ENCODE measurements at places on chromosomes 6 and 20.

DNA sequence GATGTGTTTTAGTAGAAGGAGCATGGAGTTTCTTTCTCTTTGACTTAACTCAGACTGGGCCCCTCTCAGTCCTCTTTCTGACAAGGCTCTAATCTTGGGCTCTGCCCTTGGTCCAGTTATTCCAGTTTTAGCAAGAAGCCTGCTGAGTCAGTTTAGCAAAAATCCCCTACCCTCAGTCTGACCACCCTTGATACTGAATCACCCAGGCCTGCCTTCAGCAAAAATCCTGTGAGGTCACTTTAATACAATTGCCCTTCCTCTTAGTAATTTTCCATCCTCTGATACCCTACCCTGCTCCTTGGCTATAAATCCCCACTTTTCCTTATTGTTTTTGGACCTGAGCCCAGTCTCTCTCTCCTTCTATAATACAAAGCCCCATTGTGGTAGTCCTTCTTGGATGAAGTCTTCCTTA, 326.7 kb upstream of the NOX3 start:
- ATAC-seq: no peak

- no peak for ATAC-seq
Observed at GRCh38 chr6:170058878-170059485, 231.9 kb downstream of the DLL1 start.

DNA sequence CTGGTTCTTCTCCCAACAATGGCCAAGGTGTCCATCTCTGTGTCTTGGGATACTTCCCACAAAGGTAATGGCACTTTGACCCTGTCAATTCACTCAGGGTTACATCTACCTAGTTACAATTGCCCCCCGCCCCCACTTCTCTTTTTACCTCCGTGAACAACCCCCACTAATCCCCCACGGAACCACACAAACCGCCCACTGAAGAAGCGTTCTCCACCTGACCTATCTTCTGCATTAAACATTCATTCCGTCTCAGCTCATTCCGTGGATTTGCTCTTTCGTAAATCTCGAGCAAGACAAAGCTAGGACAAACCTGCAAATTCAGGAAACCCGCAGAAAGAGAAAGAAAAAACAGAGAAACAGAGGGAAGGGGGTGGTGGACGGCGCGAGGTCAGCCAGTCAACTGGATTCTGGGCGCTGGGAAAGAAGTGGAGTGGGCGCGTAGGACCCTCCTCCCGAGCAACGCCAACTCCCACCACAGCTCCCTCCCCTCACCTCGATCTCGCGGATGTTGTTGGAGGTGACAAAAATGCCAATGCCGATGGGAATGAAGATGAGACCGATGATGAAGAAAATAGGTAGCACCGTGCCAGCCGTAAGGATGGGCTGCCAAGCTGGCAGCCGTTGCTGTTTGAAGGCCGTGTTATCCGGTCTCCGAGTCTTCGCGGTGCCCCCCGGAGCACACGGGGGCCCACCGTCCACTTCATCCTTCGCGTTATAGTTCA, 523 bp downstream of the TMEM30A start:
- peak; percentile 10 for ATAC-seq

DNA sequence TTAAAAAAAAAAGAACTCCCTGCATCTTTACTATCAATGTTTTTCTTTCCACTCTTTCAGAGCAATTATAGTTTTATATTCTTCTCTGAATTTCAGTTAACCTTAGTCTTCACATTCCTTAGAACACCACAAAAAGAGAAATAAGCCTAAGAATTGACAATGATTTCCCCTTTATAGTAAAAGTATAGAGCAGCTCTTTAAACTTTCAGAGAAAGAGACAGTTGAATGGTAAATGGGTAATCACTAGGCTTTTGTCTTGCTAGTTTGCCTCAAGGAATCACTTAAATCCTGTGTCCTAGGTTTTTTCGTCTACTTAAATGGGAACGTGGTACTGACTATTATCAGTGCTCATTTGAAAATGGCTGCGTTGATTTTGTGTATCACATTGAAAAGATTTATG, 31.8 kb downstream of the SLX4IP start:
- ATAC-seq: no peak

- no peak for ATAC-seq
Observed at GRCh38 chr20:3653921-3654320, 9.3 kb downstream of the GFRA4 start.

GRCh38 chr20:2118783-2119182, 17.2 kb downstream of the STK35 start:
- ATAC-seq: peak; percentile 100

GRCh38 chr20:10857352-10858070, 183.7 kb upstream of the JAG1 start:
- ATAC-seq: no peak

GRCh38 chr6:15987569-15987968, 141.3 kb upstream of the MYLIP start:
- ATAC-seq: no peak

DNA sequence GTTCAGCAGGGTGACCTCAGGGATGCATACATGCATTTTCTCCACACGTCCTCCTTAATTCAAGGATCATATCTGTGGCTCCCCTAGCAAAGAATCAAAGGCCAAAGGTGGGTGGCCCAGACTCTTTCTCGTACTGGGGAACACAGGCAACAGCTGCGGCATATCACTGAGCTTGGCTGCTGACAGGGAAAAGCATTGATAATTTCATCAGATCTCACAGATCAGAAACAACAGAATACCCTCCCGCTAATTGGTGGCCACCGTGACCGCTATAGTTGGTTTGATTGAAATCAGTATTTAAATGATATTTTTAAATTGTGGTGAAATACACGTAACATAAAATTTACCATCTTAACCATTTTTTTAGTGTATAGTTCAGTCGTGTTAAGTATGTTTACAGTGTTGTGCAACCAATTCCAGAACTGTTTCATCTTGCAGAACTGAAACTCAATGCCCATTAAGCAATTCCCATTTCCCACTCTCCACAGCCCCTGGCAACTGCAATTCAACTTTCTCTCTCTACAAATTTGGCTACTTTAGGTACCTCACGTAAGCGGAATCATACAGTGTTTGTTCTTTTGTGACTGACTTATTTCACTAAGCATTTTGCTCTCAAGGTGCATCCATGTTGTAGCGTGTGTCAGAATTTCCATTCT, 74.7 kb upstream of the TMEM170B start:
- no peak for ATAC-seq

GRCh38 chr6:70175770-70176169, 127.1 kb downstream of the COL9A1 start:
- no peak for ATAC-seq

GRCh38 chr20:10708351-10709185, 34.8 kb upstream of the JAG1 start:
- no peak for ATAC-seq

- ATAC-seq: no peak
Observed at GRCh38 chr6:124743420-124743819, 218.8 kb upstream of the RNF217 start.

DNA sequence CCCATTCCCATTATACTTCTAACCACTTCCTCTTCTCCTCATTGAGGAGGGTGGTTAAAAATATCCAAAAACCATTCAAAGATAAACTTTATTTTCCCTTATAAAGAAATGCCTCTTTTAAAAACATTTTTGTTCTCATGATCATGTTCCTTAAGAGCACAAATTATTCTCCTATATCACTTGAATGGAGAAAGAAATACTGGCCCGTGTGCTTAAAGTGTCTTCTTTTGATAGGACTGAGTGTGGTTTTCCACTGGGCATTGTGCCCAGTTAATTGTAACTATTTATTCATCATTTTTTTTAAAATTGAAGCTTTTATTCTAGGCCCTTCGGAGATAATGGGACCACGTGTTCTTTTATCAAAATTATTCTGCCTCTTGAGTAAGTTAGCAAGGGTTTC, 871.5 kb downstream of the QKI start:
- no peak for ATAC-seq

DNA sequence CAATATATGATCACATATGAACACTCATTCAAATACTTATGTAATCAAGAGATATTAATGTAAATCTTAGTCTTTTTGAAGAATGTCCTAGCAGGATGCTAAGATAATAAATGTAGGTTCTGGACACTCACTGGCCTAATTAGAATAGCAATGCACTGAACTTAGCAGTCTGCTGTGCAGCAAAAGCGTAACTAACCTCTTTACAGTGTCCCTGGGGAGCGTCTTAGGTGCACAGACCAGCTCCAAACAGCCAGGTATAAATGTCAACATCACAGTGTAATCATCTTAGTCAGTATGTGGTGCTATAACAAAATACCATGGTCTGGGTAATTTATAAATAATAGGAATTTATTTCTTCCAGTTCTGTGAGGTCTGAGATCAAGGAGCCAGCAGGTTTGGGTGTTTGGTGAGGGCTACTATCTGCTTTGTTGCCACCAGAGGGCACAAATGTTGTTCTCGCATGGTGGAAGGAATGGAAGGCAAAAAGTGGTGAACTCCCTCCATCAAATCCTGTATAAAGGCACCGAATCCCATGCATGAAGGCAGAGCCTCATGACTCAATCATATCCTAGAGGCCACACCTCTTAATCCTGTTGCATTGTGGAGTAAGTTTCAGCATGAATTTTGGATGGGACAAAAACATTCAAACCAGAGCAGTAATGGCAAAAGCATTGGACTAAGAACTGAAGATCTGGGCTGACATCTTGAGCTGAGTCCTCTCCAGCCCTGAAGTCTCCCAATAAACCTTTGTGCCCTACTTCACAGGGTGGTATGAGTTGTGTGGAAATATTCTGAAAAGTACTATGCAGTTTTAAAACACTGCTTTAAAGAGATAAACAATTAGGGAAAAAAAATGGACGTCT, 41.8 kb upstream of the FOXO3 start:
- ATAC-seq: no peak

- ATAC-seq: no peak
Observed at GRCh38 chr6:168216751-168217191, 102.8 kb downstream of the DACT2 start.

DNA sequence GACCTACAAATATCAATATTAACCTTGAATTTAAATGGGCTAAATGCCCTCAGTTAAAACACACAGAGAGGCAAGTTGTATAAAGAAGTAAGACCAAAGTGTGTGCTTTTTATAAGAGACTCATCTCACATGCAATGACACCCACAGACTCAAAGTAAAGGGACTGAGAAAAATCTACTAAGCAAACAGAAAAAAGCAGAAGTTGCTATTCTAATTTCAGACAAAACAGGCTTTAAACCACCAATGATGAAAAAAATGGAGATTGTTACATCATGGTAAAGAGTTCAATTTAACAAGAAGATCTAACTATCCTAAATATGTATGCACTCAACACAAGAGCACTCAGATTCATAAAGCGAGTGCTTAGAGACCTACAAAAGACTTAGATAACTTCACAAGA, 741.9 kb upstream of the MARCKS start:
- ATAC-seq: no peak

GRCh38 chr6:36072681-36073080, 45.1 kb downstream of the MAPK14 start:
- ATAC-seq: no peak

DNA sequence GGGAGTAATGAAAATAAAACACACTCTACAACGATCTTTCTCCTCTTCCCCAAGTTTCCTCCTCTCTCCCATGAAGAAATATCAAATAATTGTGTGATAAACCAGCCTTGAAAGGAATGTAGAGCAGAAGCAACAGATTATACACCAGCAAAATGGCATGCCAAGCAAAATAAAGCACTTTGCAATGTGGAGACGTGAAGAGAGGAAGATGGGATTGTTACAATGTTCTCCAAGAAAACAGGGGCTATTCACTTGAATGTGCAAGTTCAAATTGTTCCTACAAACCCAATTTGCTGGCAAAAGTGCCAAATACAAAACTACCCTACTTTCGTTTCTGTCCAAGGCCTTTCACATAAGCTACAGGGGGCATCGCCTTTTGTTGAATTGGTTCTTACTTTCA, 185.1 kb downstream of the PDE7B start:
- ATAC-seq: no peak

DNA sequence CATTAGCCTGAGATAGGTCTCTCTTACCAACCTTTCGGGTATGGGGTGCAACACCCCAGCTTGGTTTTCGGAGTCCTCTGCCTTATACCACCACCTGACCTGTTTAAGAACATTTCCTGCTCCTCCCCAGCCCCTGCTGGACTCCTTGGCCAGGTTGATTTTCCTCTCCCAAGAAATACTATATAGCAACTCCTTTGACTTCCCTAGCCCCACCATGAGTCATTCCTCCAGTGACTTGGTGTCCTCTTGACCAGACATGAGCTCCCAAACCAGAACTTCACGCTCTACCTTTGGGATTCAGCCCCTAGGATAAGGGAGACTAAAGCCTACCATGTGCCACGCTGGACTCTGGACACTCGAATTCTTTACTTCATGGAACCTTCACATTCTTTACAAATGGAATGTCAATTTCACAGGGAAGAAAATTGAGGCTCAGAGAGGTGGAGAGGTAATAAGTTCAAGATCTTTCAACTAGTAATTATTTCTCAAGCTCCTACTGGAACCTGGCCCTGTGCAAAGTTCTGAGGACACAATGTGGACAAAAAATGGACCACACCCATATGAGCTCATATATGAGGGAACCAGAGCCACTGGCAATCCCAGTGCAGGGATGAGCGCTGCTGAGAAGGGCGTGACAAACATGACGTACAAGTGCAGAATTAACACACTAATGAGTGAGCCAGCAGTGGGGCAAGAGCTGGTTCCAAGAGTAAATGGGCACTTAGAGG, 48.2 kb downstream of the SIRPA start:
- ATAC-seq: no peak

- ATAC-seq: no peak
Observed at GRCh38 chr20:3871550-3872265, 17.5 kb upstream of the PANK2 start.

- no peak for ATAC-seq
Observed at GRCh38 chr6:156865019-156865629, 87.9 kb downstream of the ARID1B start.

DNA sequence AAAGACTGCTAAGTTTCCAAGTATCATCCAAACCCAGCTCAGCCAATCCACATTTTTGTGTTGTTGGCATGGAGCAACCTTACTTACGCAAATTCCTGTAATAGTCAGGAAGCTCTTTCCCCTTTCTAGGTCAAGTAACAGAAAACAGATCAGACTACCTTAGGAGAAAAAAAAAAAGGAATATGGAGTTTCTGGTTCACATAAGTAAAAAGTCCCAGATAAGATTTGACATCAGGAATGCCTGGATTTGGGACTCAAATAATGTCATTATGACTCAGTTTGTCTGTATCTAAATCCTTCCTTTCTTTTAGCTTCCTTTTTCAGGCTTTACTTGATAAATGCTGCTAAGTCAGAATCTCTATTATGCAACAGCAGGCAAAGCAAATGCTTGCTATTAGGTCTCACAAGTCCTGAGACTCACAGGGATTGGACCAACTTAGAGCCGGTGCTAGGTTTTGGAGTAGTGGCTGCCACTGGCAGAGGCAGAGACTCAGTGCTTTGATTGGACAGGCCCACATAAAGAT, 44.5 kb downstream of the NCOA7 start:
- no peak for ATAC-seq

DNA sequence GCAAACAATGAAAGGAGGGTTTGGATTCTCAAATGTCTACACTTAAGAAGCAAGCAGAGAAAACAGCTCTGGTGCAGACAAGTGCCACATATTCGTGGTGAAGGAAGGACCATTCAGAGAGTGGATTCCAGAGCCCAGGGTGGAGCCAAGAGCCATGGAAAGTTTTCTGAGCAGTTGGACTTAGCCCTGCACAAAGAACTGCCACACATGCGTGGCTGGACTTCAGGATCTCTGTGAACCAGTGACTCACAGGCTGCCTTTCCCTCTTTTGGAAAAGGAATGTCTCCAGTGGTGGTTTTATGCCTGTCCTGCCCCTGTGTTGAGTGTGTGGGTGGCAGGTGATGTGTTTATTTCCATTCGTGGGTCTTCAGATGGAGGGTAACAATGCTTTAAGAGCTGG, 489.5 kb downstream of the CDH26 start:
- ATAC-seq: no peak

Data from activated CD4-positive, CD25-positive, alpha-beta regulatory T cell treated with anti-CD3 and anti-CD28 coated beads, Interleukin-2, amount 50 U/mL, for 24 hours (primary cell).